ENCODE measurements at places on chromosomes 2 and 18. TPM values are rescaled to one million over a fixed set of nuclear protein-coding genes. Genes with fewer than 3 reads are reported as not detected.

DNA sequence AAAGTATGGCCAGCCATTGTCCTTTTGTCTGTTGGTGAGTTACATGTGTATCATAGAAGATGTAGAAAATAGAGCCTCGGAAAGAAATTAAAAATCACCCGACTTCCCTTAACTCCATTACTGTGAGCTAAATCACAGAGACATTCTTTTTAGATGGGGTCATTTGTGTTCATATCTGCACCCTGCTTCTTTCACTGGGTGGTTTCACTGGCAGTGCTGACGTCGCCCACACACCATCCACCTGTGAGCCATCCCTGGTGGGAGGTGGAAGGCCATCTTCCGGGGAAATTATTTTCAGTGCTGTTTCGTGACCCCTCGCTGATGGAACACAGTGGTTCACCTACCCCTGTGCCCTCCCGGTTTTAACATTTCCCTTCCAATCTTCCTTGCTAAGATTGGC is 21.2 kb downstream of the SH3BP4 start:
- no peak for DNase-seq

G6PC2 gene
- not detected for total RNA-seq

DNA sequence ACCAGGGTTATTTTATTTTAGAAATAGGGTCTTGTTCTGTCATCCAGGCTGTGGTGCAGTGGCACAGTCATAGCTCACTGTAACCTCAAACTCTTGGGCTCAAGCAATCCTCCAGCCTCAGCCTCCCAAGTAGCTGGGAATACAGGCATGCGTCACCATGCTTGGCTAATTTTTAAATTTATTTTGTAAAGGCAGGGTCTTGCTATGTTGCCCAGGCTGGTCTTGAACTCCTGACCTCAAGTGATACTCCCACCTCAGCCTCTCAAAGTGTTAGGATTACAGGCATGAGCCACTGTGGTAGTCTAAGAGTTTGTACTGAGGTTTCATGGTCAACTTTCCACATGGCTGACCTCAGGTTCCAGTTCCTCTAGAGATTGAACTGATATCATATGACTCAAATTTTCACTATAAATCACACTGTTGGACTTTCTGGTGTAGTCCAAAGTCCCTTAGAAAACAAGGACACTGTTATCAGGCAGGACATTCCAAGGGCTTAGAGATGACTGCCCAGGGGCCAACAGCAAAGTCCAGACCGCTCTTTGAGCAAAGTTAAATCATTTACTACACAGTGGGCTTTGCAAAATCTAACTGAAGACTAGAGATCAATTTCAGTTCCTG is 82.0 kb upstream of the MEX3C start:
- no peak for DNase-seq

DNA sequence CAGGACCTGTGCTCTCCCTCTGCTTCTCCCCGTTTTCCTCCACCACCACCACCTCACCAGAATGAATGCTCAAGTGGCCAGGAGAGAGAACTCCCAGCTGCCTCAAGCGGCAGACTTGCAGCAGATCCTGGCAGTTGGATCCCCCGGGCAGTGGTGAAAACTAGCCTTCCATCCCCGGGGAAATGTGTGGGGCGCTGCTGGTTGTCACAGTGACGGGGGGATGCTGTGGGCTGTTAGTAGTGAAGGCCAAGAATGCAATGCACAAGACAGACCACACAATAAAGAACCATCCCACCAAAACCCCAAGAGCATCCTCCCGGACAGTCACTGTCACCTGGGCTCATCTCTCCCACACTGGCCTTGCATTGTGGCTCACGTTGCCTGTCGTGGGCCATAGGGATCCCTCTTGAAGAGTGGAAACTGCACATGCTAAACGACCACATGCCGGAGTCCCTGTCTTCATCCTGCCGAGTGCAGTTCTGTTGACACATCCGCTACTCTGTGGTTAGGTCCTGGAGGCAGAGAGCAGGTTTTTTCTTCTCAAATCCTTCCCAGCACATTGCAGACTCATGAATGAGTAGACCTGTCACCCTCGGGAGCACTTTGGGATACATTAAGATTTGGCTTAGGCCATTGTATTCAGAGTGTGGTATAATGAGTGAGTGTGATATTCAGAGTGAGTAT is 13.5 kb downstream of the SPATA3 start:
- DNase-seq, result no peak

DNA sequence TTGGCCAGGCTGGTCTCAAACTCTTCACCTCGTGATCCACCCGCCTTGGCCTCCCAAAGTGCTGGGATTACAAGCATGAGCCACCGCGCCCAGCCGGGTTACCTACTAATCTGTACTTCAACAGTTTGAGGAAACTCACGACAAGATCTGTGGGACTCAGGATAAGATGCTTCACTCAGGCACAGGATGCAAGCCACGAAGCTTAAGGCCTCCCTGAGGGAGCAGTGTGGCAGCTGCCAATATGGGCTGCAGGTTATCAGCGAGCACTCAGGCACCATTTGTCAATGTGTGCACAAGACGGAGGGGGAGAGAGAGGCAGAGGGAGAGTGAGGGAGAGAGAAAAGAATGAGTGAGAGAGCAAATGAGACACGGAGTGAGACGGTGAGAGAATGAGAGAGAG is 173.6 kb upstream of the RAB6C start:
- no peak for DNase-seq

LTBP1 gene
- 40.5 TPM for total RNA-seq

- DNase-seq, result peak; percentile 37
These were observed 21.1 kb downstream of the CPS1 start for GRCh38 chr2:210577263-210578071.

DNA sequence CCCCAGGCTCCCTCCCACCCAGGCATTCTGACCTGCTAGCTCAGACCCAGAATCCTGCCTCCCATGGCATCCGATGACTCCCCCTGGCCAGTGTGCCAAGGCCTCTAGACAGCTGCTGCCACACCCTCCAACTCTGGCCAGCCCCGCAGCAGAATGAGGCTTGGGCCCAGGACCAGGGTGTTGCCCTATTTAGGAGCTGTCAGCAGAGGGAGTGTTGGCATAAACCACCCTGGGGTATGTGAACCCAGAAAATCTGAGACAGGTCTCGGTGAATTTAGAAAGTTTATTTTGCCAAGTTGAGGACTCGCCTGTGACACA is 134.3 kb downstream of the KLHL29 start:
- no peak for DNase-seq

- DNase-seq, result no peak
These were observed 174.1 kb downstream of the EIPR1 start for GRCh38 chr2:3203497-3204019.

- no peak for DNase-seq
These were observed 236.5 kb downstream of the CELF4 start for GRCh38 chr18:37328946-37329719.

DNA sequence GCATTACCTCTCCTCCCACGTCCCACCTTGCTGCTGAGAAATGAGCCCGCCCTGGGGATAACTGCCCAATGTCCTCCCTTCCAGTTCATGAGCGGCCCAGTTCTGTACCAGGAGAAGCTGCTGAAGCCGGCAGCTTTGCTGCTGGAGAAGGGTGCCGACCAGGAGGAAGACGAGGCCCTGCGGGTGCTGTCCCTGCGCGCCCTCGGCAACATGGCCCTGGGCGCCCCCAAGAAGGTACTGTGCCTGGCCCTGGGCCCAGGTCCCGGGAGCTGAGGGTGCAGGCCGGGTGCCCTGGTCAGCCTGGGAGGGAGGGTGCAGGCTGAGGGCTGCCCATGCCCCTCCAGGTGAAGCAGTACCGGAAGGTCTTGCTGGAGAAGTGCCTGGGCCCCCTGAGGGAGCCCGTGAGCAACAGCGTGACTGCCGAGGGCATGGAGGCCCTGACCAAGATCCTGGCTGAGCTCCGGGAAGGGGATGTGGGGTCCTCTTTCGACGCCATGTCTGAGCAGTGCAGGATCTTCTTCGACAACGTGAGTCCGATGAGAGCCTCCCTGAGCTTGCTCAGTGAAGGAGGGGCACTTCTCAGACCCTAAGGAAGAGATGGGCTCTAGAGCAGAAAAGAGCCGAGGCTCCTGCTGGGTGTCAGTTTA is 25.7 kb downstream of the HJURP start:
- no peak for DNase-seq

GRCh38 chr2:233300401-233300800 is 7.2 kb upstream of the SAG start:
- DNase-seq, result no peak

CMPK2 gene
- total RNA-seq, result 2.7 TPM

GRCh38 chr2:232581725-232582124 is 31.2 kb downstream of the EIF4E2 start:
- no peak for DNase-seq

- no peak for DNase-seq
These were observed 29.9 kb upstream of the FBLN7 start for GRCh38 chr2:112108178-112108832.

DNA sequence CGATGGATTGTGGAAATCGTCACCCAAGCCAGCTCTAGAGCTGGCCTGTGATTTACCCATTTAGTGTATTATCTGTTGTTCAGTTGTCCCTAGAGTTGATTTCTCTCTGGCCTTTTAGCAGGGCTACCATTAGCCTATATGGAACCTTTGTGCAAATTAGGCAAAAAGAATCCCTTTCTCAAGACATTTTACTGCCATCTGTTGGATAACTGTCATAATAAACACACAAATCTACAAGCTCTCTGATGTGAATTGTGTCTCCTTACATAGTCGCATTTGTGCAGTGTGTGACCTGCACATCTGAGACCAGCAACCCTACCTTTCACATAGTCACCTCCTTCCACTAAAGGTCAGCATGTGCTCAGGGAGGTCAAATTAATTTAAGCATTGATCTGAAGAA is 34.0 kb downstream of the LOXHD1 start:
- no peak for DNase-seq

DNA sequence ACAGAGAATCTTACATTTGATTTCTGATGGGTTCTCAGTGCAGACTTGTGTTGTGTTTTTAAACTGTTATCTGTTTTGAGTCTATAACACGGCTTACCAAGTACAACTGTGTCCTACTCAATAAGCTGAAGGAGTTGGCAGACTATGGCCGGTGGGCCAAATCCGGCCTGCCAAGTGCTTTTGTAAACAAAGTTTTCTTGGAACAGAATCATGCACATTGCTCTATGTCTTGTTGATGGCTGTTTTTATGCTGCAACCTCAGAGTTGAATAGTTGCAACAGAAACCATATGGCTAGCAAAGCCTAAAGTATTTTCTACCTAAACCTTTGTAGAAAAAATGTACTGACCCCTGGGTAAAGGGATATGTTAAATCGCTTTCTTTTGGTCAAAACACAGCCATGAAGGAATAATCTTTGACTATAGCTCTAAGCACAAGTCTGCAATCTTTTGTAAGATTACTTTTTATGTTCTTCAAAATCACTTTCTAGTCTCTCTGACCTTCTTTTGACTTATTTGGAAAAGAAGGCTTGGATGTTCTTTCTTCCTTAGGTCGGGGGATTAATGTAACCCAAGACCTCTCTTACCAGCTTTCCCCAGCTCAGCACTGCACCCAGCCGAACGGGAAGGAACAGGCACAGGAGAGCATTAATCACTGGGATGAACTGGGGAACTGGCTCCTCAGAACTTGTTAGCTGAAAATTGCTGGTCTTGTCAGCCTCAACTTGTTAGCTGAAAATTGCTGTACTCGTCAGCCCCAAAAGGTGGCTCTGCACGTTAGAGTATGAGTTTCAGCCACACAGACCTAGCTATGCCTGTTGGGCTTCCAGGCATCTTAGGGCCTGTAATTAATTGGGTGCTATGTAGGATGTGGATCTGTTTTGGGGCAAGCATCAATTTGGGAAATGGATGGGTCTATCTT is 75.4 kb downstream of the CD8B2 start:
- no peak for DNase-seq

- no peak for DNase-seq
These were observed 753.6 kb downstream of the DCC start for GRCh38 chr18:53093636-53094035.

GRCh38 chr2:111055735-111056134 is 65.0 kb upstream of the BCL2L11 start:
- no peak for DNase-seq

DNA sequence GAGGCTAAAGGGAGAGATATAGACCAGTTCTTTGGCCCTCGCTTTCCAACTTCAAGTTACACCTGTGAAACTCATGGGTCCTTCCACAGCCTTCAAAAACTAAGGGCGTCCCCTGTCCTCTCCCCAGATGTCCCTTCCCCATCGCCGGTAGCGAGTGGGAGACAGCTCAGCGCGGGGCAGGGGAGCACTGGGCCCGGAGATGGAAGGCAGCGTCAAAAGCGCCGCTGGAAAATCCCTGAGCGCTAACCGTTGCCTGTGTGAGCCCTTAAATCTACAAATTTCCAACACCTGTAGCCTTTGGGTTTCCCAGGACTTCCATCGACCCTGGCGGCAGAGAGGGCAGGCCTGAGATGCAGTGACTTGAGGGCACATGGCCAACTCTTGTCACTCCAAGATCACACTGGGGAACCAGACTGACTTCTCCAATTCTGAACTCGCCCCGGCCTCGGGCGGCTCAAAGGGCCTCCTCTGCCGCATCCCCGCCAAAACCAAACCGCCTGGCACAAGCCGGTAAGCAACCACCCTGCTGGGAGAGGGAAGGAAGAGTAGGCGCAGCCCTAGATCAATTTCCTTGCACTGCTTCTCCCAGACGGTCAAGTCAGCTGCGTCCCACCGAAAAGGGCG is 879 bp upstream of the EPAS1 start:
- no peak for DNase-seq

ASXL3 gene
- total RNA-seq, result 0.13 TPM

- DNase-seq, result no peak
These were observed 137.1 kb downstream of the VAPA start for GRCh38 chr18:10050956-10051355.

- DNase-seq, result no peak
These were observed 31.6 kb downstream of the CDK15 start for GRCh38 chr2:201837824-201838431.

GPBAR1 gene
- total RNA-seq, result not detected
